KG1 (cell line): ENCODE measurements at places on chromosomes 5 and 9.

GRCh38 chr5:103821361-103821760, 258.8 kb upstream of the NUDT12 start:
- no peak for DNase-seq

DNA sequence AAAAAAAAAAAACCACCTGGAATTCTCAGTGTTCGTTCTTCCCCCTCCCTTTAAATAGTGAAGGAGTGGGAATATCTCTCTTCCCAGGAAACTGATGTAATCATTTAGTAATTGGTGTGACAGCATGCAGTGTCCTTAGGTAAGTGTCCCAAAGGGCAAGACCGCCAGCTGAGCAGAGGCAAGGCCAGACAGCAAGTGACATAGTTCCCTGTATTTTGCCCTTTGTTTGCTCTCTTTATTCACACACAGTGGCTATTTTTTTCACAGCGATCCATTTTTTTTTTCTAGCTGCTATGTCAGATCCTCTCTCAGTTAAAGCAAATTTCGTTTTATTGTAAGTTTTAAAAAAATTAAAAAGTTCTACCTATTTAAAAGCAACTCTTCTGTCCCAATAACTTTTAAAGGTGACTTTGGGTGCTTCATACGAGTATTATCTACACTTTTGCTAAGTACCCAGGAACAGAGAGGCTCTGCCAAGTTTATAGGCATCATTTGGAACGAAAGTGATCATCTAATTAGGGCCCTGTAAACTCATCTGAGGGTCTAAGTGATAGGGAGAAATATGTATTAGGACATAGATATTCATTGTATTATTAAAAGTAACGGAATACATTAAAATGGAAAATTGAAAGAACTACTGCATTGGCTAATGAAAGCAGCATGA, 98.2 kb upstream of the ALDH1A1 start:
- no peak for DNase-seq

DNA sequence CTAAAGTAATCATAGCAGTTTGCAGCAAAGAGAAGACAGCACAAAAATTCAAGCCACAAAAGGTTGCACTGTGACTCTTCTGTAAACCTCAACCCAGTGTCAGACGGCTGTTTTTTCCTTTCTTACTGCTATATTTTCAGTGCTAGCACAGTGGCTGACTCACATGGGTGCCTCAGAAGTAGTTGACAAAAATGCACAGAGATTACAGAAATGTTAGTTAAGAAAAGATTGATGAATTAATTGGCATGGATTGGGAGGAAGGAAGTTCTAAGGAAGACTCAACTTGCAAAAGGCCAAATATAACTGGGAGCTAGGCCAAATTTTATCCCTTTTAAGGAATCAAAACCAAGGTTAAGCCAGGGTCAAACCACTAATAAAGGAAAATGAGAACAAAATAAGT, 43.7 kb upstream of the ITGA1 start:
- DNase-seq: no peak

- no peak for DNase-seq
These were observed 30.9 kb upstream of the SLC46A2 start for GRCh38 chr9:112921549-112921948.

GRCh38 chr9:107484117-107484723, 5.3 kb downstream of the KLF4 start:
- DNase-seq: peak; percentile 38

DNA sequence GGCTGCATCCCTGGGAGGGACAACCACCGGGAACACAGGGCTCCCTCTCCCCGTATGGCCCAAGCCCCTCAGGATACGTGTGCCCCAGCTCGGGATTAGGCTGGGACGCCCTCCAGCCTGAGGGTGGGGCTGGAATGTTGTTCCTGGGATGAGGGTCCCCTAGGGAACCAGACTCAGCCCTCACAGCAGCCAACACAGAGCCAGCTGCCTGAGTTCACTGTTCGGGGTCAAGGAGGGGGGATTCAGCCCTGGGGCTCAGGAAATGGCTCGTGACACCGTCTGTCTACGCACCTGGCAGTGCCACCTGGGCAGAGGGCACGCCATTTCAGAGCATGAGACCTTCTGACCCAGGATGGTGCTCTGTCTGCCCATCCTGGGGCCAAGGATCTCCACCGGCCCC, 8.9 kb downstream of the RNF44 start:
- no peak for DNase-seq

- DNase-seq: no peak
These were observed 133.3 kb upstream of the HAND1 start for GRCh38 chr5:154611341-154611767.

DNA sequence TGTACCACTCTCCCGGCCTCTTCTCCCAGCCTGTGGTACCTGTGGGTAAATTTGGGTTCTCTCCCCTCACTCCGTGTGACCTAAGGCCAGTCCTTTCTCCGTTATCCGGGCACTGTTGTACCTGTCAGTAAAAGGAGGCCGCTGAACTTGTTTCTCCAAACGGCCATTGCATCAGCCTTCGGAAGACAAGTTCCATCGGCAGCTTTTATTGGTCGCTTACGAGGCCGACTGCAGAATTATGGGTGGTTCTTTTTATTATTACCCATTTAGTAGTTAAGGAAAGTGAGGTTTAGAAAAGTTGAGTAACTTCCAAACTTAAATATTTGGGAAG, 558 bp downstream of the GRPEL2 start:
- DNase-seq: no peak
